Fibroblast of villous mesenchyme (primary cell): ENCODE measurements at places on chromosomes 3 and 15. TPM values are rescaled to one million over a fixed set of nuclear protein-coding genes. Genes with fewer than 3 reads are reported as not detected.

DNA sequence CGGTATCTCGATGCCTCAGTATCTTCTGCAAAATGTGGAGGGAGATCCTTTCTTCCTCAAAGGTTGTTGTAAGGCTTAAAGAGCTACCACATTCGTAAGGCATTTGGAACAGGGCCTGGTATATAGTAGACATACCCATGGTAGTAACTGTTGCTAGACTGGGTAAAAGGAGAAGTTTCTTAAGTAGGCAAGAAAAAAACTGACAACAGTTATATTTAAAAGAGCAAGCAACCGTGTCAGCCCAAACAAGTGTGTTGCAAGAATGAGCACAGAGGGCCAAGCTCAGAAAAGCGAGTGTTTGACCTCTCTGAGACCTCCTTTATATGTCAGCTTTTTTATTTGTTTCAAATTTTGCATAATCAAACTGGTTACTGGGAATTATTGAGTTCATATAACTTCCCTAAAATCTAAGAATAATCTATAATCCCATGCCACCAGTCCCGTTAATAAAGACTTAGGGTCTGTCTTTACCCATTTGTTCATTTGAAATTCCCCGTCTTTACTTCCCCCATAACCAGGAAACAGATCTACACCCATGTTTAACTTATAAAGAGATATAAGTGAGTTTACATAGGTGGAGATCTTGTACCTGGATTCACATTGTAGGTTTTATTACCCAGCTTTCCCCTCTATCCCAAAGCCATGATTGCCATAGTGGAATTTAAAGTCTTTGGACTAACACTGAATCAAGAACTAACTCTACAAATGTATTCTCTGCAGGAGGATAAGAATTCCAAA, 7.3 kb downstream of the B3GNT5 start:
- DNase-seq, result peak; percentile 42

DNA sequence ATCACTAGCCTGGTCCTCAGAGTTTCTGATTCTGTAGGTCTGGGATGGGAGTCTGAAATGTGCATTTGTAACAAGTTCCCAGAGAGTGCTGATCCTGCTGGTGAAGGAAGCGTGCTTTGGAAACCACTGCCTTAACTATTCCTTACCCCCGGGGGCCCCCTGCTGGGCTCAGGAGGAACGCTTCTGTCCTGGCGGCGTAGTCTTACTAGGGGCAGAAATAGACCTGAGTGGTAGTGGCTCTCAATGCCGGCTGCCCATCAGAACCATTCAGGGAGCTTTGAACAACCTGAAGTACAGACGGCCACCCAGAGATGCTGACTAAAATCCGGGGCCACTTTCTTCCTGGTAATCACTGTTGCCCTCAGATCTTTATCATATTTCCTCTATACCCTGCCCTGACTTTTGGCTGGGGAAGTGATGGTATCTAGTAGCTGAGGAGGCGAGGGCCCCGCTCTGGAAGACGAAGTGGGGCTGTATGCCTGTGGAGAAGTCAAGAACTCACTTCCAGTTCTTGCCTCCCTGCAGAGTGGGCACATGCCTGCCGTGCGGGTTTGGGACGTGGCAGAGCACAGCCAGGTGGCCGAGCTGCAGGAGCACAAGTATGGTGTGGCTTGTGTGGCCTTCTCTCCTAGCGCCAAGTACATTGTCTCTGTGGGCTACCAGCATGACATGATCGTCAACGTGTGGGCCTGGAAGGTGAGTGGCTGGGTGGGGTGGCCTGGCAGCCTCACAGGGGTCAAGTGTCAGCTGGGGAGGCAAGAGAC, 16.3 kb upstream of the JMJD7 start:
- peak; percentile 88 for DNase-seq

GRCh38 chr3:124393340-124393739, 336.9 kb upstream of the UMPS start:
- DNase-seq, result no peak

- no peak for DNase-seq
Observed at GRCh38 chr3:125332504-125332903, 42.6 kb downstream of the ZNF148 start.

DNA sequence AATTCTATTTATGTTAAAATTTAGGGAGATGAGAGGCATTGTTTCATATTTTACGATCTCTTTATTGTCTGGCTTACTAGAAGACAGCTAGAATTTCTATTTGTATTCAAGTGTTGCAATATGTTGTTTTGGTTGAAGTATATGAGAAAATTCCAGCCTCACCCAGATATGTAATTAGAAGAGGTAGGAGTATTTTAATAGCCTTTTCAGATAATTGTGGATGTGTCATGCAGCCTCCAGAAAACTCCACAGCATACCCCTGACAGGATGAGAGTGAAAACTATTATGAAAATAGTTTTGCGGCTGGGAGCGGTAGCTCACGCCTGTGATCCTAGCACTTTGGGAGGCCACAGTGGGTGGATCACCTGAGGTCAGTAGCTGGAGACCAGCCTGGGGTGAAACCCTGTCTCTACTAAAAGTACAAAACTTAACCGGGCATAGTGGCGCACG, 21.5 kb upstream of the USP3 start:
- peak; percentile 84 for DNase-seq

- DNase-seq, result no peak
Observed at GRCh38 chr15:45094358-45094730, 19.6 kb downstream of the DUOX2 start.

- no peak for DNase-seq
Observed at GRCh38 chr3:33385423-33385822, 54.8 kb downstream of the UBP1 start.

DNA sequence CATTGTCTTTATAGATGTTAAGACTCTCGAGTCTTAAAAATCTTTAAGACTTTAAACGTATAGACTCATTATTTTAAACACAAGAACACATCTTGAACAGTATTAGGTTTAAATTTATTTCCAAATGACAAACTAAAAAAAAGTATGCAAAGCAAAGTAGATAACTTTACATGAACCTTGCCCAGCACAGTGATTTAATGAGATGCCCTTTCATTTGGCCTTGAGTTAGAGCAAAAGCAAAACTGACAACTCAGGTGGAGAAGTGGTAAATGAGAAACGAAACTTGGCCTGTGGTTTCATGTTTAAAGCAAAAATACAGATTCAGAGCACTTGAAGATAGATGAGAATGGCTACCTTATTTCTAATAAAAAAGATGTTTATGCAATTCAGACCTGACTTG, 8.6 kb downstream of the GPR15 start:
- no peak for DNase-seq

- DNase-seq, result peak; percentile 79
Observed at GRCh38 chr3:40584625-40585189, 59.9 kb downstream of the ZNF621 start.

GRCh38 chr15:39741258-39741657, 41.4 kb downstream of the FSIP1 start:
- DNase-seq, result no peak

DNA sequence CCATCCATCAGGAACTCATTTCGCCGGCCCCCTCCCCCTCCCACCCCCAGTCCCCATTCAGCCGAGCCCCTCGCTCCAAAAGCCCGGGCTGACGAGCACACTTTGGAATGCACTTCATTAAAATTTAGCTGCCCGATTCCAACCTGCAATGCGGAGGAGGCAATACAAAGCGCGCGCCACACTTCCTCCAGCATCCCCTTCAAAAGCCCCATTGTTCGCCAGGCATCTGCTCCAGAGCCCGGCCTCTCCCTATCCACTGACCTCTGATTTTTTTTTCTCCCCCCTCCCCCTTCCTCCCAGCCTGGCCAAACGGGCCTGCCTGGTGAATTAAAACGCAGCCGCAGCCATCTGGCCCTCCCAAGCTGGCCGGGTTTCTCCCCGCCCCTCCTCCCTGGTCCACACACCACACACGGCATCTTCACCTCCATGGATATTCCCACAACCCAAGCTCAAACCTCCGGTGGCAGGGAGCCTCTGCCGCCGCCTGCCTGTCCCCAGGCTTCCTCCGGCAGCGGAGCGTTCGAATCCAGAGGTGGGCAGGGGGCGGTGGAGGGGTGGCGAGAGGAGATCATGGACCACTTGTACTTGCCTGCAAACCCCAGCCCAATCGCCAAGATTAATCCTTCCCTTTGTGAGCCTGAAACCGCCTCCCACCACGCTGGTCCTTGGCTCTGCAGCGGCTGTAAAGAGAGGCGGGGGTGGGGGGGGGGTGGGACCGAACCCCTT, 441.3 kb downstream of the MAGI1 start:
- DNase-seq, result no peak

DNA sequence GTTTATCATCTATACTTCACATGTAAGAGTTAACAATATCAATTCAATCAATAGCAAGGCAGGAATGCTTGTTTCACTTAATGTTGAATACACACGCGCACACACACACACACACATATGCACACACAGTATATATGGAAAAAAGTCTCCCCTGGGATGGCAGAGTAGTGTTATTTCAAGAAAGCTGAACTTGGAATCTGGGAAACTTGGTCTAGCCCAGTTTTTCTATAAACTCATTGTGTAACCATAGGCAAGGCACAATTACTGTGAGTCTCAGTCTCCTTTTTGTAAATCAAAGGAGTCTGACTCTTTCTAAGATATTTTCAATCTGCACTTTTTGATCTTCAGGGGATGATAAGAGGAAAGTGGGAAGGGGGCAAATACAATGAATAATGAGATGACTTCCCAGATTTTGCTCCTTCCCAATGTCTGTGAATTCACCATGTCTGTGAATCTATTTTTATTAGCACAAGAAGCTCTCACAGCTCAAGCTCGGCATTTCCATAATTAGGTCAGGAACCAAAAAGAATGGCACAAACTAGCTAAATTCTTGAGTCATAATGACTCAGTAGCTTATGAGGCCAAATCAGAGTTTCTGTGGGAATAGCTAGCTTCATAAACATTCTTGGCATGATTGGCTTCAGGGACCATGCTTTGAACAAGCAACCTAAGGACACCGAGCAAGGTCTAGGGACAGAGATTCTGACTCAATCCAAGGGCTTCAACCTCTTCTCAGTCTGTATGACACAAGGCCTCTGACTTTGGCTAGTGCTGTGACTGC, 227.4 kb upstream of the DCBLD2 start:
- DNase-seq, result peak; percentile 88

DNA sequence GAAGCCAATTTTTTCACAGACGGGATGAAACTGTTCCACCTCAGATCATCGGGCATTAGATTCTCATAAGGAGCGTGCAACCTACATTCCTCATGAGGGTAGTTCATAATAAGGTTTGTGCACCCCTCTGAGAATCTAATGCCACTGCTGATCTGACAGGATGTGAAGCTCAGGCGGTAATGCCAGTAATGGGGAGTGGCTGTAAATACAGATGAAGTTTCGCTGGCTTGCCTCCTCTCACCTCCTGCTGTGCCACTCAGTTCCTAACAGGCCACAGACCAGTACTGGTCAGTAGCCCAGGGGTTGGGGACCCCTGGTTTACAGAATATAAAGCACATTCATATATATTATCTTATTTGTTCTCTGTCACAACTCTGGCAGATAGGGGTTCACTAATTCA, 2.1 kb upstream of the LIMD1 start:
- no peak for DNase-seq

DNA sequence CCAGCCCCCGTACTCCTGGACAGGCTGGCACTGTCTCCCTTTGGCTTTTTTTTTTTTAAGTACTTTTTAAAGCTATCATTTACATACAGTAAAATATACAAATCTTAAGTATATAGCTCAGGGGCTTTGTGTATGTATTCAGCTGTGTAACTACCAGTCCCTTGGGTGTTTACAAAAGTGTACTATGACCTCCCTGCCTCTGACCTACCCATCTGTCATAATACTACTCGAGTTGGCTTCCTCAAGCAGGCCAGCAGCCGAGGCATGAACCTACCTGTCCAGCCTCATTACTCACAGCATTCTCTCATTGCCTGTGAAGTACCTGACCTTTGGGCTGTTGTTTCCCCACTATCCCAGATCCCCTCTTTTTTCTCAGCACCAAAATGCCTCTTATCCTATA, 33.2 kb downstream of the ABHD2 start:
- DNase-seq, result no peak

DNA sequence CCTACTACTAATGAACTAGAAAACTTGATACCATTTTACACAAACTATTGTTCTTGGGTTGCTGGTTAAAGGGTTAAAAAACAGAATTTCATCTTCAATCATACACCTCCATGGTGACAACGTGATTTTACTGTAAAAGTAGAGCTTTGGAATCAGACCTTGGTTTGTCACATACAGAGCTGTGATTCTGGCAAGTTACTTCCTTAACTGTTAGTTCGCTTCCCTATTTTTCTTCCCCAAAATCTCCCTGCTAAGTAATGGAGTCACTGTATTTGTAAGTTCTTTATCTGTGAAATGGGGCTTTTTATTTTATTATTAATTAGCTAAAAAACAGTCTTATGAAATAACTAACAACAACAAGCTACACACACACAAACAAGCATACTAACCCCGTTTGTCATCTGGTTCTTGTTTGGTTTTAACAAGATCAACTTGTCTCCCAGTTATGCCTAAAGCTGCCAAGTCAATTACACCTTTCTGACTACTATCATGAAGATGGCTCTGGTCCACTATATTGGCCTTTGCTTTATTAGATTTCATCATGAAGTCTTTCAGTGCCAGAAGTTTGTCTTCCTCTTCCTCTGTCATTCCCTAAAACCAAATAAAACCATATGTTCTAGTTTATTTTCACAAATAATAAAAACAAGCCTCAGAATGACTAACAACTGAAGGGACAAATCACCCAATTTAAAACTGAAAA, 38.6 kb downstream of the PIK3R4 start:
- peak; percentile 22 for DNase-seq

GRCh38 chr3:155785662-155786295, 20.3 kb downstream of the C3orf33 start:
- no peak for DNase-seq

GRCh38 chr15:41822957-41823356, 4.9 kb upstream of the JMJD7 start:
- DNase-seq, result no peak

DNA sequence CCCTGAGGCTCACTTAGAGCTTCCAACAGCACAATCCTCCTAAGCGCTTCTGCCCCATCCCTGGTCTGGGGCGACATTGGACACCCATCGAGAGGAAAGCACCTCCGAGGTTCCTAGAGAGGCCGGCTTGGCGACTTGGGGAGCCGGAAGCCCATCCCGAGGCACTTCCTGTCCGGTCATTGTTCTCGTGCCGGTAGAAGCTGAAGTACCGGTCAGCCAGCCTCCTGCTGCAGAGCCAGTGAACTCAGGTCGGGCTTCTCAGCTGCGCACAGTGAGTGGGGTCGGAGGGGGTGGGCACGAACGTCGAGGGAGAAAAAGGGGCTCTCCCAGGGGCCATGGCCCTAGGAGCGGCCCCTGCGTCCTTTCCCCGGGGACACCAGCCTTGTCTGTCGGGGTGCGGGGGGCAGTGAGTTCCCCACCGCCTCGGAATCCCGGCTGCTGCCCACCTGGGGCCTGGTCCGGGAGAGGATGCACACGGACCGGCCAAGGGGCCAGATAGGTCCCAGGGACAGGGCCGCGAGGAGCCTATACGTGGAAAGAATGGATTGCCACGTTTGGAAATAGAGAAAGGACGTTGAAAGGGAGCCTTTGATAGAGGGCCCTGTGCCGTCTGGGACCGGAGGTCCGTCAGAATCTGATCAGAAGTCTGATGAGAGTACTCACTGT, at the start of gene ZNF35:
Gene ZNF35, plus strand, starts transcription at position 169 of the 666 bp plus-strand sequence. CDS start 2,336 bp downstream, outside the sequence.
- peak; percentile 91 for DNase-seq

GRCh38 chr3:141306922-141307321, 61.4 kb upstream of the ZBTB38 start:
- no peak for DNase-seq

Gene TF
- under 0.01 TPM in 1 of 2 replicates, not detected in the other for total RNA-seq

Gene RPSA
- total RNA-seq, result 964 and 1,304 TPM in 2 replicates

Gene TGFBR2
- total RNA-seq, result 34.8 and 37.1 TPM in 2 replicates

Gene FBXO40
- under 0.01 TPM in 1 of 2 replicates, not detected in the other for total RNA-seq

Gene BNC1
- 5.2 and 6.9 TPM in 2 replicates for total RNA-seq

Gene FAM107A
- not detected in 2 replicates for total RNA-seq

Gene SPINK8
- not detected in 2 replicates for total RNA-seq

Gene APOD
- total RNA-seq, result 1.3 and 3.5 TPM in 2 replicates
